B cell (primary cell): ENCODE measurements at places on chromosomes 1 and 21.

DNA sequence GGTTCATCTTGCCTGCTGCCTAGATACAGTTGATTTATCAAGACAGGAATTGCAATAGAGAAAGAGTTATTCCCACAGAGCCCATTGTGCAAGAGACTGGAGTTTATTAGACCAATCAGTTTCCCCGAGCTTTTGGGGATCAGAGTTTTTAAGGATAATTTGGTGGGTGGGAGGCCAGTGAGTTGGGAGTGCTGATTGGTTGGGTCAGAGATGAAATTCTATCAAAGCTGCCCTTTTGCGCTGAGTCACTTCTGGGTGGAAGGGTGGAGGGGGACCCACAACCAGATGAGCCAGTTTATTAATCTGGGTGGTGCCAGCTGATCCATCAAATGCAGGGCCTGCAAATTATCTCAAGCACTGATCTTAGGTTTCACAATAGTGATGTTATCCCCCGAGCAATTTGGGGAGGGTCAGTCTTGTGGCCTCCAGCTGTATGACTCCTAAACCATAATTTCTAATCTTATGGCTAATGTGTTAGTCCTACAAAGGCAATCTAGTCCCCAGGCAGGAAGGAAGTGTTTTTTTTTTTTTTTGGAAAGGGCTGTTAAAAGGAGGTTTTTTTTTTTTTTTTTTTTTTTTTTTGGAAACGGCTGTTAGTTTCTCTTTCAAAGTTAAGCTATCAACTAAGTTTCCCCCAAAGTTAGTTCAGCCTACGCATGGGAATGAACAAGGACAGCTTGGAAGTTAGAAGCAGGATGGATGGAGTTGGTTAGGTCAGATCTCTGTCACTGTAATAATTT is 7.4 kb downstream of the SLC16A4 start:
- H3K36me3 ChIP-seq: no peaks in the 10 kb centered on the region
- no peaks in the 10 kb centered on the region for H3K27me3 ChIP-seq
- H3K4me1 ChIP-seq: peaks cover 79% of the 10 kb centered on the region
- peak; percentile 37 for DNase-seq

DNA sequence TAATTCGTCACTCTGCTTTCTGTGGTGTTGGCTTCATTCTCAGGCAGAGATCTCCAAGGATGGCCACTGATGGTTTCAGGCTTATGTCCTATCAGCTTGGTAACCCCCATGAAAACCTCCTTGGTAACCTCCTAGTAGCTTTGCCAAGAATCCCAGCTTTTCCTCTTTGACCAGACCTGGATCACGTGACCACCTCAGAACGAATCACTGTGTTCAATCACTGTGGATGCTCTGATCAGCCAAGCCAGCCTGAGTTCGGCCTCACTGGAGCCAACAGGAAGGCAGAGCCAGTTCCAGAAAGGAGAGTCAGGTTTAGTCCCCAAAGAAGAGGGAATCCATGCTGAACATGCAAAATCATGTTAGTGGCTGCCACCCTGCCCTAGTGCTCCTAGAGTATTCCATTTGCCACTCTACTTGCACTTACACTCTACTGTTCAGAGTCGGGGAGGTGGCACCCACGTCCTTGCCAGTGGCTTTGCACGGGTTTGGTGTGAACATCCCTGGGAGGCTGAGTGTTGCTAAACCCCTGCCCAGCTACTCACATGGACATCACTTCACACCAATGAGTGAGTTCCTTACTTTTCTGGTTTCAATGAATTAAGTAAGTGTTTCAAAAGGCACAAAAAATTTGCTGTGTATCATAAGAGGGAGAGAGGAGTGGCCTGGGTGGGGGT is 33.5 kb upstream of the SSBP3 start:
- DNase-seq: no peak
- H3K27ac ChIP-seq: no peak overlapping the region
- H3K36me3 ChIP-seq: no peaks in the 10 kb centered on the region

- no peak overlapping the region for H3K27ac ChIP-seq
- no peaks in the 10 kb centered on the region for H3K27me3 ChIP-seq
- no peak for DNase-seq
- H3K36me3 ChIP-seq: no peaks in the 10 kb centered on the region
Measured at GRCh38 chr1:11649237-11649623, 5.0 kb downstream of the FBXO2 start.

GRCh38 chr1:180358649-180359048 is 128.6 kb downstream of the LHX4 start:
- no peaks in the 10 kb centered on the region for H3K36me3 ChIP-seq
- DNase-seq: no peak
- H3K27ac ChIP-seq: no peak overlapping the region

DNA sequence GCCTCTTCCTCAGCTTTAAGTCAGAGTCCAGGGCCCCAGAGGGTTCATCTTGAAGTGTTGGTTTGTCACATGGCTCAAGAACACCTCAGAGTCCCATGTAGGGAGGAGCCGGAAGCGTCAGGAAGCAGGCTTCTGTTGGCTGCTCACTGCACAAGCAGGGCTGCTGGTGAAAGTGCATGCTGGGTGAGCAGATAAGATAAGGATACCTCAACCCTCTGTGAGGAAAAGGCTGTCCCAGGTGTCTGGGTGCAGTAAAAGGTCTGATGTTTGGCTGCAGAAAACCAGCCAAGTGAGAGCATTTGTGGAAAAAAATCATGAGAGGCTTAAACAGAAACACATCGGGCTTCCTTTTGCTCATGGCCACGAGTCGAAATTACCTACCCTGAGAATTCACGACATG is 6.2 kb upstream of the TEX35 start:
- H3K27ac ChIP-seq: no peak overlapping the region
- no peaks in the 10 kb centered on the region for H3K36me3 ChIP-seq
- no peak for DNase-seq
- H3K4me1 ChIP-seq: no peaks in the 10 kb centered on the region
- peaks cover 6% of the 10 kb centered on the region for H3K27me3 ChIP-seq

DNA sequence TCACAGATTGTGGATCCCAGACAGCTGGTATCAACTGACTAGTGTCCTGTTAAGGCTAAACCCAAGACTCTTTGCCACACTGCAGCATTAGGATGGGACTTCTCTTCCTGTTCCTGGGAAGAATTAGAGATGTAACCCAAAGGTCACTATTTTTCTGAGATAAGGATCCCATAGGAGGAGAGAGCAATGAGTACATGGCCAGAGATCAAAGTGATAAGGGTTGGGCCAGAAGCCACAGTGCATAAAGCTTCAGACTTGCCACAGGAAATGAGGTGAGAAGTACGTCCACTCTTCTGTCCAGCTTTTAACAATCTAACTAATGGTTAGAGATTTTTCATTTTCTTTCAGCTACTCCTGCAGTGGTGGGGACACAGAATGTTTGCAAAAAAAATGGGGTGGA is at the start of gene HSD3B1:
Gene HSD3B1 (plus strand): TSS at position 270 of the 400 bp plus-strand sequence. CDS start 267 bp downstream, outside the sequence.
- H3K27me3 ChIP-seq: no peaks in the 10 kb centered on the region
- H3K4me3 ChIP-seq: no peak within 1 kb of the TSS
- no peaks in the 10 kb centered on the region for H3K36me3 ChIP-seq
- no peak within 1 kb of the TSS for H3K27ac ChIP-seq
- no peaks in the 10 kb centered on the region for H3K4me1 ChIP-seq
- DNase-seq: no peak

DNA sequence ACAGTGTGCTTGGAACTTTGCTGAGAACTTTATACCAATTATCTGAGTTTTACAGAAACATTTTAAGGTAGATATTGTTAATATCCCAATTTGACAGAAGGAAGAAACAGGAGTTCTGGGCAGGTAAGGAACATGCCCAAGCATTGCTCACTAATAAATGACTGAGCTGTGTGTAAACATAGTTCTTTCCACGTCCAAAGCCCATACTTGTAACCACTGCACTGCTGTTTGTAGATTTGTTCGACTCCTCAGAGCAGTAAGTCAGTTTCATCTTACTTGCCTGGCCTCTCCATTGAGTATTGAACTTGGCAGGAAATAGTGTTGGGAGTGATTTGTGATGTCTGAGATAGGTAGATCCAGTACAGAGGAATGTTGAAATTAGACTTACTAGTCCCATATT is 335.1 kb downstream of the KIF26B start:
- no peaks in the 10 kb centered on the region for H3K36me3 ChIP-seq
- no peak for DNase-seq
- no peak overlapping the region for H3K4me3 ChIP-seq
- no peaks in the 10 kb centered on the region for H3K27me3 ChIP-seq
- no peaks in the 10 kb centered on the region for H3K4me1 ChIP-seq

GRCh38 chr1:19799230-19800075 is at the start of gene TMCO4:
TMCO4 (minus strand) TSS chr1:19799916; CDS start chr1:19780758, 19,158 bp downstream.
- no peaks in the 10 kb centered on the region for H3K27me3 ChIP-seq
- peak; percentile 70 for DNase-seq
- H3K4me1 ChIP-seq: peaks cover 24% of the 10 kb centered on the region

- peak overlapping the region; percentile 99 for H3K27ac ChIP-seq
- no peaks in the 10 kb centered on the region for H3K27me3 ChIP-seq
- H3K4me1 ChIP-seq: peaks cover 62% of the 10 kb centered on the region
- no peaks in the 10 kb centered on the region for H3K36me3 ChIP-seq
- DNase-seq: no peak
- peak overlapping the region; percentile 73 for H3K4me3 ChIP-seq
Measured at GRCh38 chr1:110874324-110875215, 1.6 kb downstream of the CD53 start.

GRCh38 chr1:33762109-33762830 is 101.6 kb upstream of the HMGB4 start:
- H3K27ac ChIP-seq: no peak overlapping the region
- H3K4me1 ChIP-seq: no peaks in the 10 kb centered on the region
- H3K27me3 ChIP-seq: no peaks in the 10 kb centered on the region
- no peak overlapping the region for H3K4me3 ChIP-seq
- no peak for DNase-seq

DNA sequence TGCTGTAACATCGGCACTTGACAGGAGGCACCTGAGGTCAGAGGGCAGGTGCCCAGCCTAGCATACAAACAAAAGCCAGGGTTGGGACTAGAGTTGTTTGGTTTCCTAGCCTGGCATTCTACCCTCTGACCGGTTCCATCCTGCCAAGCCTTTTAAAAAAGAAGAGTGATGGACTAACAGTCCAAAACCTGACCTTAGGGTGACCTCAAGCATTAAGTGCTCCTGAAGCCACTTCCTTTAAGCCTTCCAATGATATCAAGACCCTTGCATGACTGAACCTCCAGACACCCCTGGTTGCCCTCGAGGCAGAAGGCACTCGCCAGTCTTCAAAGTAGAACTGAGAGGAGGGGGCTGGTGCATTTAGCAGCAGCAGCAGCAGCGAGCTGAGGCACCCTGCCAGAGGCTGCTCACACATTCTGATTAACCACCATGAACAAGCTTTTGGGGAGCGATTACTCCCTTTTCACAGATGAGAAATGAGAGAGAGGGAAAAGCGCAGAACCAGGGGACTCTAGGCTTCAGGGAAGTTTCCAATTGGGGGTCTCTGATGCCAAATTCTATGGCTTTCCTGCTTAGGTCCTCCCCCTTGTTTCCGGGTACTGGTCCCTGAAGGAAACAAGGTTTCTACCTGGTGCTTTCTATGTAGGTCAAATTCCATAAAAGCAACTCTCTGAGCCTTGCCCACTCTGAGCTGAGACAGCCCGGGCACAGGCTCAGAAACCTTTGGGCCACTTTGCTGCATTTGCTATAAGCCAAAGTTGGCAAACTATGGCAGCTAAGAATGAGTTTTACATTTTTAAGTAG is 9.2 kb downstream of the SLC2A1 start:
- peaks cover 100% of the 10 kb centered on the region for H3K4me1 ChIP-seq
- DNase-seq: peak; percentile 34
- H3K36me3 ChIP-seq: peaks cover 62% of the 10 kb centered on the region
- peak overlapping the region; percentile 21 for H3K4me3 ChIP-seq
- peak overlapping the region; percentile 68 for H3K27ac ChIP-seq

- H3K4me3 ChIP-seq: no peak overlapping the region
- H3K4me1 ChIP-seq: no peaks in the 10 kb centered on the region
- no peak for DNase-seq
- no peak overlapping the region for H3K27ac ChIP-seq
- H3K36me3 ChIP-seq: no peaks in the 10 kb centered on the region
Measured at GRCh38 chr1:181208967-181209366, 120.5 kb downstream of the IER5 start.

GRCh38 chr1:231938711-231939110 is 312.1 kb downstream of the DISC1 start:
- no peaks in the 10 kb centered on the region for H3K4me1 ChIP-seq
- no peak overlapping the region for H3K27ac ChIP-seq
- H3K36me3 ChIP-seq: no peaks in the 10 kb centered on the region
- H3K27me3 ChIP-seq: no peaks in the 10 kb centered on the region

DNA sequence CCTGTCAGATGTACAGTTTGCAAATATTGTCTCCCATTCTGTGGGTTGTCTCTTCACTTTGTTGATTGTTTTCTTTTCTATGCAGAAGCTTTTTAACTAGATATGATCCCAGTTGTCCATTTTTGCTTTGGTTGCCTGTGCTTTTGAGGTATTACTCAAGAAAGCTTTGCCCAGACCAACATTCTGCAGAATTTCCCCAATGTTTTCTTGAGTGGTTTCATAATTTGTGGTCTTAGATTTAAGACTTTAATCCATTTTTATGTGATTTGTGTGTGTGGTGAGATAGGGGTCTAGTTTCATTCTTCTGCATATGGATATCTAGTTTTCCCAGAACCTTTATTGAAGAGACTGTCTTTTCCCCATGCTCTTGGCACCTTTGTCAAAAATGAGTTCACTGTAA is 116.9 kb downstream of the DUSP10 start:
- no peaks in the 10 kb centered on the region for H3K36me3 ChIP-seq
- H3K27me3 ChIP-seq: no peaks in the 10 kb centered on the region
- no peak overlapping the region for H3K4me3 ChIP-seq
- no peak overlapping the region for H3K27ac ChIP-seq

- H3K4me3 ChIP-seq: no peak overlapping the region
- peaks cover 37% of the 10 kb centered on the region for H3K4me1 ChIP-seq
- no peak overlapping the region for H3K27ac ChIP-seq
Measured at GRCh38 chr1:181501612-181502011, 18.3 kb downstream of the CACNA1E start.

DNA sequence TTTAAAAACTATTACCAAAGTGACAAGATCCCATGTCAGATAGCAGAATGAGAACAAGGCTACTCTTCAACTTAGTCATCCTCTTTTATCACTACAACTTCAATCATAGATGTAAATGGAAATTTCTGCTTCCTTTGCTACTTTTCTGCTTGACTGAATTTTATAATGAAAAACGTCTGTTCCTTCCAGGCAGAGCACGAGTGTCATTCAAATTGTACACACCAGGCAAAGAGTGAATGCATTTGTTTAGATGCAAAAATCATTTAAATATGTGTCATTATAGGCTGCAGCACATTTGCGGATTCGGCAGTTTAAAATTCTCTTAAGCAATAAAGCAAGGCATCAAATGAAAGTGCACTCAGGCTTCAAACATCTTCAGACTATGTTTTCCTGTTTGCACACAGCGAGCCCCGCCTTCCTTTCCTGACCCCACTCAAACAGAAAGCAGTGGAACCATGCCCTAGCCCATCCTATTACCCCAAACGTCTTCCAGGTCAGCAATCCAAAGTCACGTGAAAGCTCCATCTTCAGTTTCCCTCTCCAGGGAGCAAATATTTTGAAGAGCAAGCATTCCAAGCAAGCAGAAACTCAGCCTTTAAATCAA is 99.6 kb downstream of the APP start:
- peak; percentile 54 for DNase-seq
- peaks cover 17% of the 10 kb centered on the region for H3K4me1 ChIP-seq
- no peaks in the 10 kb centered on the region for H3K36me3 ChIP-seq
